ENCODE measurements at places on chromosomes 1 and 21. TPM values are rescaled to one million over a fixed set of nuclear protein-coding genes. Genes with fewer than 3 reads are reported as not detected.

- H3K27ac ChIP-seq = peak overlapping the region; percentile 75
- H3K36me3 ChIP-seq = no peaks in the 10 kb centered on the region
Measured at GRCh38 chr21:14879458-14879857, 185.3 kb downstream of the NRIP1 start.

- no peaks in the 10 kb centered on the region for H3K27me3 ChIP-seq
- no peak for DNase-seq
- H3K27ac ChIP-seq = peak overlapping the region; percentile 24
- peaks cover 7% of the 10 kb centered on the region for H3K4me1 ChIP-seq
- H3K36me3 ChIP-seq = no peaks in the 10 kb centered on the region
Measured at GRCh38 chr1:29563092-29563491, 326.8 kb downstream of the PTPRU start.

The KLF17 gene
- not detected for total RNA-seq

The DHCR24 gene
- 229 TPM for total RNA-seq

DNA sequence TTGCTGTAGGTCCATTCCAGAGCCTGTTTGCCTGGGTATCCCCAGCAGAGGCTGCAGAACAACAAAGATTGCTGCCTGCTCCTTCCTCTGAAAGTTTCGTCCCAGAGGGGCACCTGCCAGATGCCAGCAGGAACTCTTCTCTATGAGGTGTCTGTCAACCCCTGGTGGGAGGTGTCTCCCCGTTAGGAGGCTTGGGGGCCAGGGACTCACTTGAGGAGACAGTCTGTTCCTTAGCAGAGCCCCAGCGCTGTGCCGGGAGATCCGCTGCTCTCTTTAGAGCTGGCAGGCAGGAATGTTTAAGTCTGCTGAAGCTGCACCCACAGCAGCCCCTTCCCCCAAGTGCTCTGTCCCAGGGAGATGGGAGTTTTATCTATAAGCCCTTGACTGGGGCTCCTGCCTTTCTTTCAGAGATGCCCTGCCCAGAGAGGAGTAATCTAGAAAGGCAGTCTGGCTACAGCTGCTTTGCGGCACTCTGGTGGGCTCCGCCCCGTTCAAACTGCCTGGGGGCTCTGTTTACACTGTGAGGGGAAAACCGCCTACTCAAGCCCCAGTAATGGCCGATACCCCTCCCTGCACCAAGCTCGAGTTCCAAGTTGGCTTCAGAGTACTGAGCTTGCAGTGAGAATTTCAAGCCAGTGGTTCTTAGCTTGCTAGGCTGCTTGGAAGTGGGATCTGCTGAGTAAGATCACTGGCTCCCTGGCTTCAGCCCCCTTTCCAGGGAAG lies 8.7 kb upstream of the SLC25A24 start:
- peaks cover 3% of the 10 kb centered on the region for H3K4me1 ChIP-seq
- no peak overlapping the region for H3K27ac ChIP-seq
- no peaks in the 10 kb centered on the region for H3K36me3 ChIP-seq
- H3K27me3 ChIP-seq = peaks cover 6% of the 10 kb centered on the region
- no peak for DNase-seq

DNA sequence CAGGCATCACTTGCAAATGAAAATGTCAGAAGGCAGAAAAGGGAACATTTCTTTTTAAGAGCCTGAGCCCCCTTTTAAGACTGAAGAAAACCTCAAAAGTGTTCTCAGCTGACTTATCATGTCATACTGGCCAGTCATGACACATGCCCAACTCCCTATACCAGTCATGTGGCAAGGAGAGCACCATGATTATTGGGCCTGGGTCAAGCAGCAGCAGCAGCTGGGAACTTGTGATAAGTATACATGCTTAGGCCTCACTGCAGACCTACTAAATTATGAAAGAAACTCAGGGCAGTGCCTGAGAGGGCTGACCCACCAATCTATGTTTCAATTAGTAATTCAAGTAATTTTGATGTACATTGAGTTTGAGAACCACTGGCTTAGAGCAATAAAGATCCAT lies 8.6 kb downstream of the RO60 start:
- no peak overlapping the region for H3K27ac ChIP-seq
- H3K27me3 ChIP-seq = no peaks in the 10 kb centered on the region
- no peaks in the 10 kb centered on the region for H3K36me3 ChIP-seq
- peaks cover 6% of the 10 kb centered on the region for H3K4me1 ChIP-seq
- H3K4me3 ChIP-seq = no peak overlapping the region

DNA sequence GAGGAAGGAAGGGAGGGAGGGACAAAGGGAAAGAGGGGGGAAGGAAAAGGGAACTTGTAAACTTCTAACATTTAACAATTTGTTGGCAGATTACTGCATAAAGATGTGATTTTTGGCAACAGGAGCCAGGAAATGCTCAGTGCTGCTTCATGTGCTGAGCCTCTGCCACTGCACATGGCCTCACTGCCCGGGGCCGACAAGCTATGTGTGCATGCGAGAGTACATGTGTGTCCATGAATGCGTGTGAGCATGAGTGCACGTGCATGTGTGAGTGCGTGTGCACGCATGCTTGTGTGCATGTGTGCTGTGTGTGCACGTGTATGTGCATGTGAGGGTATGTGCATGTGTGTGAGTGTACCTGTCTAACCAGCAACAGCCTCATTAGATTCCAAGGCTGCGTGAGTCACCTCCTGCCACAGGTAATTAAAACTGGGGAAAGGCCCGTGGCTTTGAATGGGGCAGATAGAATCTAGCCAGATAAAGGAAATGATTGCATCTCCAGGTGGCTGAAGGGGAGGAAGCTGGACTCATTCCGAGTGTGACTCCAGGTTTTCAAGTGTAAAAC lies 41.4 kb upstream of the TSPEAR start:
- peak; percentile 27 for DNase-seq
- no peak overlapping the region for H3K4me3 ChIP-seq
- no peaks in the 10 kb centered on the region for H3K36me3 ChIP-seq
- H3K27ac ChIP-seq = no peak overlapping the region

GRCh38 chr1:87292684-87293493 lies 35.8 kb upstream of the LMO4 start:
- no peak overlapping the region for H3K27ac ChIP-seq
- H3K4me3 ChIP-seq = no peak overlapping the region
- peak; percentile 66 for DNase-seq
- H3K27me3 ChIP-seq = peaks cover 7% of the 10 kb centered on the region
- no peaks in the 10 kb centered on the region for H3K36me3 ChIP-seq
- H3K4me1 ChIP-seq = no peaks in the 10 kb centered on the region

DNA sequence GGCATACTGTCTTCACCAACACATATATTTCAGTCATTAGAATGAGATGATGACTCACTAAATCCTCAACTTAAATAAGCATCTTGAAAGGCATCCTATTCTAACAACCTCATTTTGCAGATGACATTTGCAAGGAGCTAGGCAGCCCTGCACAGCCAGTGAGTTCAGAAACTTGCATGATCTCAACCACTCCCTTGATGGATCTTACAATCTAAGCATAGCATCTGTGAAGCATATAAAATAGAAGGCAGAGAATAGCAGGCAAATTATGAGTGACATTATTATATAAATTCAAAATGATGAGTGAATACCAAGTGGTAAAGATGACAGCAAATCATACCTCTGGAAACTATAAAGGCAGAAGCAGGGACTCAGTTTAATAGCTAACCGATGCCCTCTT lies 31.6 kb downstream of the KRTAP20-3 start:
- H3K36me3 ChIP-seq = no peaks in the 10 kb centered on the region
- no peaks in the 10 kb centered on the region for H3K27me3 ChIP-seq
- no peaks in the 10 kb centered on the region for H3K4me1 ChIP-seq
- DNase-seq = no peak

DNA sequence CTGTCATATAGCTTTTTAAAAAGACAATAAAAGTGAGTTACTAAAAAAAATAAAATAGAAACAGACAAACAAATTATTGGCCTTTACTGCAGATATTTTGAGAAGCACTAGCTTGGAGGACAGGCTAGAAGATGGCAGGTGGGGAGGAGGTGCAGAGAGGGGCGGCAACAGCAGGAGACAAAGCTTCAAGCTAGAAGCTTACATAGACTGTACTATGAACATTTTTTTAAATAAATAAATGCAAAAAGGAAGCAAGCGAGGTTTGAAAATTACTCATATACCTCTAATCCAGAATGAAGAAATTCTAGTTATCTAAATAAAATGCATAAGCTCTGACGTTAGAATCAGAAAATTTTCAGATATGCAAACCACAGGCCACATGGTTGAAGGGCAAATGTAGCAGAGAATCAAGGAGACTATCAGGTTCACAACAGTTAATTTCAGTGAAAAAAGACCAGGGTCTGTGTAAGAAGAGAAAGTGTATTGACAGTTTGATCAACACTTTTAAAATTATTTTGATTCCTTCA lies 54.9 kb downstream of the NRIP1 start:
- H3K27me3 ChIP-seq = no peaks in the 10 kb centered on the region
- no peaks in the 10 kb centered on the region for H3K36me3 ChIP-seq
- H3K4me1 ChIP-seq = peaks cover 4% of the 10 kb centered on the region
- H3K4me3 ChIP-seq = no peak overlapping the region

GRCh38 chr1:45385302-45385701 lies 45.1 kb upstream of the MUTYH start:
- no peaks in the 10 kb centered on the region for H3K27me3 ChIP-seq
- no peaks in the 10 kb centered on the region for H3K36me3 ChIP-seq
- DNase-seq = no peak
- no peaks in the 10 kb centered on the region for H3K4me1 ChIP-seq

GRCh38 chr1:239840790-239841189 lies 250.9 kb upstream of the FMN2 start:
- no peaks in the 10 kb centered on the region for H3K27me3 ChIP-seq
- H3K36me3 ChIP-seq = no peaks in the 10 kb centered on the region
- DNase-seq = no peak
- no peaks in the 10 kb centered on the region for H3K4me1 ChIP-seq
- H3K27ac ChIP-seq = no peak overlapping the region

The FHAD1 gene
- 0.51 TPM for total RNA-seq

- no peak overlapping the region for H3K27ac ChIP-seq
- H3K36me3 ChIP-seq = no peaks in the 10 kb centered on the region
- no peak for DNase-seq
- no peak overlapping the region for H3K4me3 ChIP-seq
- H3K27me3 ChIP-seq = peaks cover 22% of the 10 kb centered on the region
Measured at GRCh38 chr1:15254559-15254958, 7.5 kb downstream of the FHAD1 start.

The TEDDM1 gene
- total RNA-seq = not detected

- H3K27ac ChIP-seq = no peak overlapping the region
- H3K4me1 ChIP-seq = no peaks in the 10 kb centered on the region
- no peak for DNase-seq
- H3K36me3 ChIP-seq = no peaks in the 10 kb centered on the region
Measured at GRCh38 chr1:24465638-24466037, 37.0 kb upstream of the RCAN3 start.

GRCh38 chr21:43318841-43319781 lies 107.8 kb downstream of the SIK1 start:
- H3K27ac ChIP-seq = no peak overlapping the region
- H3K27me3 ChIP-seq = no peaks in the 10 kb centered on the region
- no peaks in the 10 kb centered on the region for H3K36me3 ChIP-seq
- DNase-seq = no peak
- H3K4me3 ChIP-seq = no peak overlapping the region
- H3K4me1 ChIP-seq = no peaks in the 10 kb centered on the region

DNA sequence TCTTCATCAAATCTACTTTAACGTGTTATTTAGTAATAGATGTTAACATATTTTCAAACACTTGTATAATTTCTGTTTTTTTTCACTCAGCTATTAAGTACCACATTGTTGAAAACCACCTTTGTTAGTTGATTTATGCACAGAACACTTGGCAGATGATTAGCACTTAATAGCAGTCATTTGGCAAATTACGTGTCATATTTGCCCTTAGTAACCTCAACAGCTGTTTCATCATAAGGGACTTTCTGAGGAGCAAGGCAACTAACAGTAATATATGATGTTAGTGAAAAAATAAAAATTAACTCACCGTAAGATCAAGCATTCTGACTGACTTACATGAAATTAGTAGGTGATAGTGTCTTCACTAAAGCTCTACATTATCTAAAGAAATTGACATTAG lies 186.4 kb downstream of the HMCN1 start:
- no peaks in the 10 kb centered on the region for H3K27me3 ChIP-seq
- H3K4me3 ChIP-seq = no peak overlapping the region
- no peaks in the 10 kb centered on the region for H3K4me1 ChIP-seq
- DNase-seq = peak; percentile 23

- no peaks in the 10 kb centered on the region for H3K4me1 ChIP-seq
- no peaks in the 10 kb centered on the region for H3K36me3 ChIP-seq
- no peak overlapping the region for H3K27ac ChIP-seq
- H3K27me3 ChIP-seq = no peaks in the 10 kb centered on the region
- no peak for DNase-seq
Measured at GRCh38 chr1:214316593-214316992, 35.6 kb downstream of the SMYD2 start.

GRCh38 chr1:85463731-85464496 lies 1.0 kb downstream of the DDAH1 start:
- no peaks in the 10 kb centered on the region for H3K36me3 ChIP-seq
- H3K27me3 ChIP-seq = no peaks in the 10 kb centered on the region
- H3K4me1 ChIP-seq = peaks cover 43% of the 10 kb centered on the region
- peak overlapping the region; percentile 90 for H3K27ac ChIP-seq
- H3K4me3 ChIP-seq = peak overlapping the region; percentile 97

DNA sequence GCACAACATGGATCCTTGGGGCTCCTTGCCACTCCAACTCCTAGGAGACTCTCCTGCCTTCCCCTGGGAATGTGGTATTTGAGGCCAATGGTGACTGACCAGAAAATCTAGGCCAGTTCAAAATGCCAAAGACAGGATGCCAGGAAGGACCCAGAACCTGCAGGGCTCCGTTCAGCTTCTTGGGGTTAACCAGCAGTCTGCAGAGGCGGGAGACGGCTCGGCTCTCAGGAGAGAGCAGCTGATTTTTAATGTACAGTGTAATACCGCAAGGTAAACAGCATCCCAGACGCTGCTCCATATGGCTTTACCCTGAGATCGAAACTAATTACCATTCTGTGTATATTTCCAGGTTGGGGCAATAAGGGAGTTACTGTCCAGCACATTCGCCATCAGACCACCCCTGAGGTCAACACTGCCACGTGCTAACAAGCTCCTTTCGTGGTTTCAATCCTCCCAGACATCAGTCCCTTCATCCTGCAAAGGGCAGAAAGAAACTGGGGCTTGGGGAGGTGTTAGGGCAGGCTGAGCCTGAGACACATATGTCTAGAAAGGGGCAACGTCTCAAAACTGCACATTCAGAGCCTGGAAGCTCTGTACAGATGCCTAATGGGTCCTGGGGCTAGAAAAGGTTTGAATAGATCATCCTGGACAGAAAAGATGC lies 16.7 kb downstream of the ITPKB start:
- peaks cover 10% of the 10 kb centered on the region for H3K4me1 ChIP-seq
- H3K27ac ChIP-seq = no peak overlapping the region
- no peak overlapping the region for H3K4me3 ChIP-seq
- DNase-seq = no peak
